ENCODE measurements at places on chromosomes 12 and 14. TPM values are rescaled to one million over a fixed set of nuclear protein-coding genes. Genes with fewer than 3 reads are reported as not detected.

The KIF26A gene
- total RNA-seq, result 5.0 TPM

The LRTM2 gene
- not detected for total RNA-seq

- DNase-seq, result no peak
These were observed 67.4 kb upstream of the FBRSL1 start for GRCh38 chr12:132422381-132423043.

- DNase-seq, result no peak
These were observed 50.9 kb downstream of the GRIP1 start for GRCh38 chr12:66627988-66628317.

GRCh38 chr14:73997944-73998447 is 21.1 kb downstream of the ENTPD5 start:
- DNase-seq, result no peak

DNA sequence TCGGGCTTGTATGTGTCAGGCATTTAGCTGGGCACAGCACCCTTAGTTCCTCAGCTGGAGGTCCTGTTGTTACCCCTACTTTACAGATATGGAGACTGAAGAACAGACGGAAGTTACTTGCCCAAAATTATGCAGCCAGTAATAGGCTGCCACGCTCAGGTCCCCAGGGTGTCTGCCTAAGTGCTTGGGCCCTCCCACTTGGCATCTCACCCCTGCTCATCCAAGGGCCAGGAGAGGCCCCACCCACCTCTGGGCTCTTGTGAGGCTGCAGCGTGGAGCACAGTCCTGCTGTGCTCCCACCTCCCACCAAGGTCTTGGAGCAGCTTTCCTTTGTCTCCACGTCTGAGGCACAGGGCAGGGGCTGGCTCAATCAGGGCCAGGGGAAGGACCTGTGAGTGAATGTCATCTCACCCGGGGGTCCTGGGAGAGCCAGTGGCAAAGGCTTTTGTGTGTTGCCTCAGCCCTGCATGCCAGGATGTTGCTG is 64.6 kb downstream of the BEGAIN start:
- peak; percentile 3 for DNase-seq

GRCh38 chr14:105096206-105096875 is 31.1 kb upstream of the GPR132 start:
- no peak for DNase-seq

GRCh38 chr12:44779766-44780165 is 96.3 kb downstream of the NELL2 start:
- no peak for DNase-seq

The RAB15 gene
- 34.0 TPM for total RNA-seq

GRCh38 chr12:123681605-123682004 is 10.7 kb downstream of the TCTN2 start:
- DNase-seq, result no peak

- DNase-seq, result peak; percentile 56
These were observed 991 bp upstream of the RCOR1 start for GRCh38 chr14:102591372-102591943.

DNA sequence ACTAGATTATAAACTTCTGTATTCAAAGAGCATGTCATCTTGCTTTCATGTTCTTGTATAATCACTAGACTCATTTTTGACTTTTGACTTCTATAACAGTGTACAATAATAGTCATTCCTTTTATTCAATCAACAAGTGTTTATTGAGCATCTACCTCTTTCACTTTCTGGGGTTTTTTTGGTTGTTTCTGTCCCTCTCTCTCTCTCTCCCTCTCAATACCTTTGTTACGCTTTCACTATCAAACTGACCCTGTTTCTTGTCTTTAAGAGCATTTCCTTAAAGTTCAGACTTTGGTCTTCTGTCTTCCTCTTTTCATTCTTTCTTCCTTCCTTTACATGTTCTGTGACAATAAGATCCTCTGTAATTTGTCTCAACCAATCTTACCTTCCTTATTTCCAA is 49.5 kb downstream of the GPR137C start:
- DNase-seq, result no peak

The TMEM119 gene
- 70.1 TPM for total RNA-seq

The SLCO1B3 gene
- 1.5 TPM for total RNA-seq

DNA sequence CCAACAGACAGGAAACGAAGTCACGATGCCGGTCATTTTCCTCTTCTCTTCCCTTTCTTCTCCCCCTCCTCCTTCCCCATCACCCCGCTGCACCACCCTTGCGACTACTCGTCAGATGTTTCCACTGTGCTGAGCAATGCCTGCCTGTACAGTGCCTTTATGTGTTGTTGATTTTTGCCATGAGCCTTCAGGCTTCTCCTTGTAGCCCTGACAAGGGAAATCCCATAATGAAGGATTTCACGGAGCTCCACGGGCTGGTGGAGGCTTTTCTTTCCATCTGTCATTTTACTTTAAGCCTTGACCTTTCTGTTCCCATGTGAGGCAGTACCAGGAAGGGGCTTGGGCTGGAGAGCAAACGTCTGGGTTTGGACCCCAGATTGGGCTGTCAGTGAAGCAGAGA is 28.7 kb upstream of the CCND2 start:
- DNase-seq, result no peak

DNA sequence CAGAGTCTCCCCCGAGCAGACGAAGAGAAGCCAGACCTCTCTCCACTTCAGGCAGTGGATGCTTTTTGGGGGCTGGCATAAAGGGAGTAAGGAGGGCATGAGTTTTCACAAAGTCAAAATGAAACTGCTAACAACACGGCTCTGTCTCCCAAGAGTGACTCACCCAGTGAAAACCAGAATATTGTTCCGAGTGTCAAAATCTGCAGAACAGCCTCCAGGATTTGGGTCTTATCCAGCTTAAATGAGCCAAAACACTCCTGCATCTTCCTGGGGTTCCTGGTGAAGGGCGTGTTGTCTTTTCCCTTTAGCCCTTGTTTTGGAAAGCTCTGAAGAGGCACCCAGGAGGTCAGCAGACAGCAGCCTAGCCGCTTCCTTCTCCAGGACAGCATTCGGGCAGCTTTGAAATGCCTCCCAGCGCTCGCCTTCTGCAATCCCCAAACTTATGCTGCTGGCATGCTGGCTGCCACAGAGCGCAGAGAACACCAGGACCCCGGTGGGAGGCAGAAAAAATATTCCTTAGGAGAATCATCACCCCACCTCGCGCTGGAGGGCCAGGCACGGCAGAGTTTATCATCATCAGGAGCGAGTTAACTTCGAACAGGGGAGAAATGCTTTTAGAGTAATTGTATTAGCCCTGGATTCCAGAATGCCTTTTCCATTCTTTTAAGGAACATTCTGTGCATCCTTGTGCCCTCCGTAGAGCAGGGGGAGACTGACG is 117.7 kb upstream of the NCOR2 start:
- DNase-seq, result no peak

GRCh38 chr12:51383269-51383905 is 7.8 kb downstream of the GALNT6 start:
- DNase-seq, result no peak

The TMEM229B gene
- 18.3 TPM for total RNA-seq

DNA sequence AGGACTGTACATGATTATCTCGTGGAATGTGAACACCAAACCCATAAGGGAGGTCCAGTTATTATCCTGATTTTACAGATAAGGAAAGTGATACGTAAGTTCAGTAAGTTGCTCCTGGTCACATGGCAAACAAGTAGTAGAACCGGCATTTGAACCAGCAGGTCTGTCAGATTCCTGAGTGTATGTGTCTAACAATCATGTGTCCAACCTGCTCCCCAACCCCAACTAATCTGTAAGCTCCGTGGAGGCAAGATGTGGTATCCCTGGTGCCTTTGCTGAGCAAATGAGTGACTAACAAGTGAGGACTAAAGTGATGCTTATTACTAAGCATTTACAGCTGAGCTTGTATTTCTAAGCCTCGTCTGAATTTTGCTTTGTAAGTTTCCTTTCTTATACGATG is 65.9 kb downstream of the PTPN21 start:
- DNase-seq, result no peak

DNA sequence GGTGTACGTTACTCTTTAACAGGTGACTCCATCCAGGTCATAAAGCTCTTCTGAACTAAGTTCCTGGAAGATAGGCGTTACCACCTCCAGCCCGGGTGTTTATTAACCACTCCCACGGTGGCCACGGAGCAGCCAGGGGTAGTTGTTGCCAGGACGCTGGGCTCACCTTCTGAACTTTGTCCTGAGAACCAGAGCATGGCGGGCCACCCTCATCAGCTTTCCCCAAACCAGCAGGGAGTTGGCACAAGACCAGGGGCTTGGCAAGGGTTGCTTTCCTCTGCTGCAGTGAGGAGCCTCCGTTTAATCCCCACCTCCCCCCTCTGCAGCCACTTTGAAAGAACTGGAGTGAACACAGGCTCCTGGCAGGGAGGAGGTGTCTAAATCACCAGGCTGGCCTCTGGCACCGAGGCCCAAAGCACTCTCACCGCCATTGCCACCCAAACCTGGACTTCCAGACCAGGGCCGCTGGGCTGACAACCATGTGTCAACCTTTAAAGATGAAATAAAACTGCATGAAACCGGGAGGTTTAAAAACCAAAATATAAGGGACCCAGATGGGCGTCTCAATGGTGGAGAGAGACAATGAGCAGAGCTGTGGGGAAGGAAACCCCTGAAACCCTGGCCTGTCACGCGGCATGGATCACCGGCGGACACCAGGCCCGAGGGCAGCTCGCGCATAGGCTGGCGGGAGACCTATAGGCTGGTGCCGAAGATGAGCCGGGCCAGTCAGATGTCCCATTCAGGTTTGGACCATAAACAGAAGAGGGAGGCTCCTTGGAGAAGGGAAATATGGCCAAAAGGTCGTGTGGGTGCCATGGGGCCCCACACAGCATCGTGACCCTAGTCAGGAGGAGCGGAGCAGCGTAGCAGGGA is 30.9 kb upstream of the TDRD9 start:
- DNase-seq, result peak; percentile 73

The GNG2 gene
- 13.7 TPM for total RNA-seq

The OTX2 gene
- total RNA-seq, result not detected

DNA sequence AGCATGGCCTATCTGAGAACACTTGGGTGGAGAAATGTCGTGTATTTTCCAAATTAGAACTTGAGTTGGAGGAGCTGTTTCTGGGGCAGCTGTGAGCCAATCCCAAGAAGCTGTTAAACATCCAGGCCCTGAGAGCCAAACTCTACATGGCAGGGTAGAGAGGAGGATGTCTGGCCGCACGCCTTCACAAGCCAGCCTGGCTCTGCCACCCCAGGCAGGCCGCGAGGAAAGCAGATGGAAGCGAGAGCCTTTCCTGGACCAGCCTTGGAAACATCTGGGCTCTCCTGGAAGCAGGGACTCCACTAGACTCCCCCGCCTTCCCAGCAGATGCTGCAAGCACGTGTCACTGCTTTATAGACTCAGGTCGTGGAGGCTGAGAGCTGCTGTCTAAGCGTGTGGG is 312.8 kb upstream of the FKBP4 start:
- DNase-seq, result no peak

- DNase-seq, result no peak
These were observed 46.0 kb downstream of the ERGIC2 start for GRCh38 chr12:29334937-29335336.

All from hepatocyte (in vitro differentiated cells).